ENCODE measurements at places on chromosomes 2 and 18.
A peak's percentile ranks its signal among the peaks of the same experiment; 100 is the strongest.

DNA sequence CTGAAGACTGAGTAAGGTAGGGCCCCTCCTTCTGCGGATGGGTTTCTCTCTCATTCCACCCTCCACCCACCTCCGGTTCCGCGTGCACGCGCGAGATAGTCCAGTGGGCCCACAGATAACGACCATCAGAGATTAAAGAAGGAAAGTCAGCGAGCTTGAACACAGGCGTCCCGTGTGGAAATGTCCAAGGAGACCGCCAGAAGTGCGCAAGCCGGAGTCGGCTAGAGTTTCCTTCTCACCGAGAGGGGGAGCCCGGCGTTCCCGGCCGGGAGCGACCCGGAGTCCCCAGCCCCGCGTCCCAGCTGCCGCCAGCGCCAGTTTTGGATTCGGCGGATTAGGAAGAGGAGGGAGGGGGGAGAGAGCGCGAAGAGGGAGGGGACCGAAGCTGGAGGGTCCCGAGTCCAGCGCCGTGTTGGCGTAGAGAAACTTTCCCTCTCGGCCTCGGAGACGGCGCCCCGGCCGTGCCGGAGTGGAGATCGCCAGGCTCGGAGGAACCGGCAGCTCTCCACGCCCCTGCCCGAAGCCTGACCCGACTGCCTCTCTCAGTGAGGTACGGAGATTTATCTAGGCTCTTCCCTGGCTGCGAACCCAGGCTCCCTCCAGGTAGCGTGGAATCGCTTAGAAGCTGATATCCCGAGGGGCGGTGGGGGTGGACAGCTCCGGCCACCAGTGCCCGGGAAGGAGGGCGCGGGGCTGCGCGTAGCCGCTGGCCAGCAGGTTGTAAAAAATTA lies at the start of gene GULP1:
TSS of gene GULP1 (plus strand) at position 258 of the 731 bp plus-strand sequence. CDS start 185,829 bp downstream, outside the sequence.
- peak within 1 kb of the TSS; percentile 95 for H3K4me3 ChIP-seq
- H3K4me1 ChIP-seq = no peaks in the 10 kb centered on the region
- peak; percentile 83 for DNase-seq
- no peaks in the 10 kb centered on the region for H3K27me3 ChIP-seq
- no peaks in the 10 kb centered on the region for H3K36me3 ChIP-seq

DNA sequence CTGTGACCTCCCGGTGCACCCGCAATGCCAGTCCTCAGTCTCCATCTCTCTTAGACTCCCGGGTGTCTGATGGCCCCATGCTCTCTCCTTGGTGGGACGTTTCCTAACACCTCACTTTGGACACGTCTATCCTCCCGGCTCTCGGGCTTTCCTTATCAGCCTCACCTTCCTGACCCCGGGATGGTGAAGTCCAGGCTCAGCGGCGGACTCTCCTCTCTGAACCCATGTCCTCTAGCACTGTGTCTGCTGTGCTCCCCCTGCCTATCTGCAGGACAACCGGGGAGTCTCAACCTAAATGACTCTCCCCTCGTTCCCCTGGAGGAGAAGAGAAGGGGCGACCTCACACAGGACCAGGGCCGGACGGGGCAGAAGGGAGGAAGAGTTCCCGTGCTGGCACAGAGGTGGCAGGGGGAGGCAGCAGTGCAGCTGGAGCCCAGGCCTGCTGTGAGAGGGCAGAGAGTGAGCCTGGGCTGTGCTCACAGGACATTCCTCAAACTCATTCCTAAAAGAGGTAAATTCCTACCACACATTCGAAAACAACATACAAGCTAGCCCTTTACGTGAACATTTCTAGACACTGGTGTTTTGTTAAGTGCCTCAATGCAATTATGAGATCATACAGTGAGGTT lies 41.9 kb downstream of the MBP start:
- H3K4me3 ChIP-seq = no peak overlapping the region
- DNase-seq = peak; percentile 60
- peaks cover 54% of the 10 kb centered on the region for H3K4me1 ChIP-seq
- peak overlapping the region; percentile 9 for H3K27ac ChIP-seq
- H3K27me3 ChIP-seq = no peaks in the 10 kb centered on the region

DNA sequence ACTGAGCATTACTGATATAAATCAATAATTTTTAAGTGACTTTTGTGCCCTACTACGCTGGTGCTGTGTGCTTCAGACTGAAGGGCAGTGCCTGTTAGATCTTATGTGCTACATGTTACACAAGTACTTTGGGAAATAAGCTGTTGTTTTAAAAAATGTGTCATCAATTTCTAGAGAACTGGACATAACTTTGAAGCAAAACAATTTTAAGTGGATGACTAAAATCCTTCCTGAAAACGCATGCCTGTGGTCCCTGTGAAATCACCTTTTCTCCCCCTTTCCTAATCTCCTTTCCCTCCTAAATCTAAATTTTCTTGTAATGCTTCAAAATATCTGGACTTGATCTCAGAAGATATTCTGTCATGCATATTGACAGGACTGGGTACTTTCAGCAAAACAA lies 7.1 kb upstream of the IL1RL1 start:
- H3K27ac ChIP-seq = no peak overlapping the region
- H3K4me1 ChIP-seq = no peaks in the 10 kb centered on the region
- no peaks in the 10 kb centered on the region for H3K36me3 ChIP-seq
- H3K4me3 ChIP-seq = no peak overlapping the region
- no peaks in the 10 kb centered on the region for H3K27me3 ChIP-seq

GRCh38 chr2:240021488-240022104 lies 3.5 kb downstream of the NDUFA10 start:
- peaks cover 39% of the 10 kb centered on the region for H3K36me3 ChIP-seq
- H3K27me3 ChIP-seq = no peaks in the 10 kb centered on the region

DNA sequence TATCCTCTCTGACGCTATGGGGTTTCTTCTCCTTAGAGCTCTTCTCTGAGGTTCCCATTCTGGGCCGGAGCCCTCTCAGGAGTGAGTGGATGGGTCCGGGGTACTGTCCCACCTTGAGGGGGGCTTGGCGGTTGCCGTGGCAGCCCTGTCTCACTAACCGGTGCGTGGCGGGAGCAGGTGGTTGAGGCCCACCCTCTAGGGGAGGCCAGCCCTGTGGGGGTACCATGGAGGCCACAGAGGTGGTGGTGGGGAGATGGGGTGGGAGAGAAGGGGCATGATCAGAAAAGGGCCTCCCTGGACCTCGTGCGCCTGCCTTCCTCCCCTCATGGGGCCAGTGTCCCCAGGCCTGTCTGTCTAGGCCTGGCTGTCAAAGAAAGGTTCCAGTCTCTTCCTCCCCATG lies 22.3 kb downstream of the IGFBP5 start:
- H3K27ac ChIP-seq = no peak overlapping the region
- H3K4me1 ChIP-seq = no peaks in the 10 kb centered on the region
- peaks cover 38% of the 10 kb centered on the region for H3K36me3 ChIP-seq
- no peak for DNase-seq
- H3K27me3 ChIP-seq = no peaks in the 10 kb centered on the region
- H3K4me3 ChIP-seq = peak overlapping the region; percentile 30

GRCh38 chr2:238280083-238280825 lies 8.2 kb downstream of the PER2 start:
- peaks cover 4% of the 10 kb centered on the region for H3K4me1 ChIP-seq
- peaks cover 3% of the 10 kb centered on the region for H3K36me3 ChIP-seq
- no peaks in the 10 kb centered on the region for H3K27me3 ChIP-seq
- no peak for DNase-seq
- no peak overlapping the region for H3K4me3 ChIP-seq

DNA sequence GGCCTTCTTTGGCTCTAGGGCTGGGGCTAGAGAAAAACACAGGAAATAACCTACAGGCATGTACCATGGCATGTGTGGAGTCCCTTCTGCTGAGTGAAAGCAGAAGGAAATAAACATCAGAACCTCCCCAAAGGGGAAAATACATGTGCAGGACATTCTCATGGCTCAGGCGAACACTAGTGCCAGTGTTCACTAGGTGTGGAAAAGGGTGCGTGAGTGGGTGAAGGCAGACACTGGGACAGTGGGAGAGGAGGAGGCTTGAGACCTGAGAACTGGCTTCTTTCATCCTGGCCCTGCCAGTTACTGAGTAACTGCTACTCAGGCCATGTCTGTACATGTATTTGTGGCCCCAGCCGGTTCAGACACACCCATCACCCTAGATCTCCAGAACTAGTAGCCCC lies 268.2 kb downstream of the PRKCE start:
- no peaks in the 10 kb centered on the region for H3K27me3 ChIP-seq
- H3K27ac ChIP-seq = no peak overlapping the region
- DNase-seq = no peak
- peaks cover 12% of the 10 kb centered on the region for H3K4me1 ChIP-seq

- H3K4me3 ChIP-seq = no peak overlapping the region
- H3K4me1 ChIP-seq = no peaks in the 10 kb centered on the region
- H3K27ac ChIP-seq = no peak overlapping the region
- H3K27me3 ChIP-seq = no peaks in the 10 kb centered on the region
- peaks cover 68% of the 10 kb centered on the region for H3K36me3 ChIP-seq
- DNase-seq = no peak
Measured at GRCh38 chr2:73225513-73226360, 7.3 kb downstream of the PRADC1 start.

DNA sequence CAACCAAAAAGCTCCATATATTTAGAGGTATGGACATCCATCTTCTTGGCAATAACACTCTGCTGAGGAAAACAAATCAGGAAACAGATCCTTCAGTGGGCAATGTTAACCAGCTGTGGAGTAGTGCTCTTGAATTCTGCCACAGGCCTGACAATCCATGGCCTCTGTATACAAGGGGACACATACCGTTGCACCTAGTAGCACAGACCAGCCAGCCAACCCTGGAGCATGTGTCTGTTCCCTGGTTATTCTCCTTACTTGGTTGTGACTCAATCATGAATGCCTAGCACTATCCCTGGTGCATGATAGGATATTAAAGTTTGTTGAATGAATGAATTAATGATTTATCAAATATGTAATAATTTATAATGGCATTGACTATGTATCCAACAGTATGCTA lies 261.4 kb upstream of the MGAT5 start:
- H3K4me3 ChIP-seq = no peak overlapping the region
- H3K27me3 ChIP-seq = no peaks in the 10 kb centered on the region
- H3K36me3 ChIP-seq = no peaks in the 10 kb centered on the region
- no peak overlapping the region for H3K27ac ChIP-seq
- H3K4me1 ChIP-seq = no peaks in the 10 kb centered on the region
- no peak for DNase-seq

DNA sequence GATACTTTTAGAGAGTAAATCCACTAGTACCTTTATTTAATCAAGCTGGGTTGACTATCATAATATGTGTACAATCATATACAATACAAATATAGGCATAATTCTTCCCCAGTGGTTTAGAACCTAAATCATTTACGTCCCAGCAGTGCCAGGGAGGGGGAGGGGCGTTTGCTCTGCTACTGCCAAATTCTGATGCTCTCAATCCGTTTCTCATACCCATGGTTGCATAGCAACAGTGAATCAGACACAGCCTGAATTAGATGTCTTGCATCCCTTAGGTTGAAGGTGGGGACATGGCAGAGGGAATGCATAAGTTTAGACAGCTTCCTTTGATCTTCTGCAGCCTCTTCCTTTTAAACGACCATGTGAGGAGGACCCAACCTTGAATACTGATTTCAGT lies 135.4 kb downstream of the ABCA12 start:
- DNase-seq = no peak
- no peaks in the 10 kb centered on the region for H3K4me1 ChIP-seq
- no peaks in the 10 kb centered on the region for H3K27me3 ChIP-seq
- no peak overlapping the region for H3K4me3 ChIP-seq
- no peaks in the 10 kb centered on the region for H3K36me3 ChIP-seq
- H3K27ac ChIP-seq = no peak overlapping the region

DNA sequence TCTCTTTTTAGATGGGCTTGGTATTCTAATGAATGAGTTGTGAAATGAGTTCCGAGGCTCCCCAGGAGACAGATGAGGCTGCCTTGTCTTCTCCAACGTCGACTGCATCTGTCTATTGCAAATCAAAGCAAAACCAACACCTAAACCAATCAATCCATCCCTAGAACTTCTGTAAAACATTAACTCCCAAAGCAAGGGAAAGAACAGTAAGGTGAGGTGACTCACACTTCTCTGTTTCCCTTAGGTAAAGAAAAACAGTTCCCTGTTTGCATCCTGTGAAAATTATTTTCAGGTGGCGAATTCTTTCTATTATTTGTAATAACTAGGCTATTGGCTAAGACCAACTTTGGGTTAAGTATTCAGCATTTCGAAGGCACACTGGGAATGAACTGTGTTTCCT lies 249.4 kb downstream of the EPHA4 start:
- no peak overlapping the region for H3K4me3 ChIP-seq
- no peak for DNase-seq
- H3K27ac ChIP-seq = no peak overlapping the region
- no peaks in the 10 kb centered on the region for H3K27me3 ChIP-seq

DNA sequence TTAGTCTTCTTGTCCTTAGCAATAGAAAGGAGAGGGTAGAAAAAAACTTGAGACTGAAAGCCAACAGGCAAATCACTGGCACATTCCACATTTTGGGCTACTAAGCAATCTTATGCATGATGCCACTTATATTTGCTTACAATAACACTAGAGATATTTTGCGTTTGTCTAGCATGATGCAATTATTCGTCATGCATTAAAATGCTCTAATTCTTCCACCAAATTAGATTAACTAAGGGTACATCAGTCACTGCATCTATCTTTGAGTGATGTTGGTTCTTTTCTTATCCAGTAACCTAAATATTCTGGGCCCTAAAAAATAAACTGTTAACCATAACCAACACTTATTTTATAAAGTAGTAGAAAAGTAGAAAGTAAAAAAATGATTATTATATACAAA lies 1311.7 kb upstream of the CDH2 start:
- H3K4me3 ChIP-seq = no peak overlapping the region
- no peaks in the 10 kb centered on the region for H3K4me1 ChIP-seq
- H3K27me3 ChIP-seq = no peaks in the 10 kb centered on the region
- DNase-seq = no peak
- no peak overlapping the region for H3K27ac ChIP-seq

- H3K4me3 ChIP-seq = no peak overlapping the region
- no peaks in the 10 kb centered on the region for H3K36me3 ChIP-seq
- no peak overlapping the region for H3K27ac ChIP-seq
- no peak for DNase-seq
Measured at GRCh38 chr2:85073033-85073432, 60.2 kb upstream of the TCF7L1 start.

- H3K4me3 ChIP-seq = no peak overlapping the region
- DNase-seq = no peak
- no peak overlapping the region for H3K27ac ChIP-seq
- no peaks in the 10 kb centered on the region for H3K27me3 ChIP-seq
- peaks cover 2% of the 10 kb centered on the region for H3K4me1 ChIP-seq
Measured at GRCh38 chr18:70455731-70456130, 166.9 kb downstream of the SOCS6 start.

- H3K4me1 ChIP-seq = peaks cover 4% of the 10 kb centered on the region
- H3K4me3 ChIP-seq = no peak overlapping the region
- no peaks in the 10 kb centered on the region for H3K36me3 ChIP-seq
- H3K27ac ChIP-seq = no peak overlapping the region
- no peak for DNase-seq
Measured at GRCh38 chr18:23998820-23999219, 15.7 kb upstream of the TTC39C start.
